Activated CD4-positive, alpha-beta T cell treated with anti-CD3 and anti-CD28 coated beads, Interleukin-2, amount 10 ng/mL, durations not matched to agents 24 days and 14 days (primary cell): ENCODE measurements at places on chromosomes 11 and 22.
A peak's percentile ranks its signal among the peaks of the same experiment; 100 is the strongest.

- no peak for DNase-seq
- H3K4me1 ChIP-seq: no peaks in the 10 kb centered on the region
- H3K27me3 ChIP-seq: peaks cover 24% of the 10 kb centered on the region
- H3K36me3 ChIP-seq: no peaks in the 10 kb centered on the region
- no peak overlapping the region for H3K27ac ChIP-seq
Measured at GRCh38 chr11:7586376-7586775, 72.6 kb downstream of the PPFIBP2 start.

DNA sequence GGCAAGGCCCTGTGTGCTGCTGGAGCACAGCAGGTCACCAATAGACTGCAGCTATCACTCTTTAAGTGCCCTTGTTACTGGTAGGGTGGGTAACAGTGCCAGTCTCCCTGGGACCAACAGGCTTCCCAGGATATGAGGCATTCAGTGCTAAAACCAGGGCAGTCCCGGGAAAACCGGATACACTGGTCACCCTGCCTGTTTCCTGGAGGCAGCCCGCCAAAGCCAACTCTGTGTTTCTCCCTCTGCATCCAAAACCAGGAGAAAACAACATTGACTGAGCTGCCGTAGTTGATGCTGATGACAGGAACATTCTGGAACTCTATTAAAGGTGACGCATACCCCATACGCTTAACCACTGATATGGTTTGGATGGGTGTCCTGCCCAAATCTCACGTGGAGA is 149.1 kb downstream of the SHANK2 start:
- H3K4me3 ChIP-seq: no peak overlapping the region
- no peaks in the 10 kb centered on the region for H3K4me1 ChIP-seq
- no peaks in the 10 kb centered on the region for H3K36me3 ChIP-seq
- no peak for DNase-seq
- no peaks in the 10 kb centered on the region for H3K27me3 ChIP-seq
- no peak overlapping the region for H3K27ac ChIP-seq

- H3K36me3 ChIP-seq: no peaks in the 10 kb centered on the region
- peaks cover 28% of the 10 kb centered on the region for H3K27me3 ChIP-seq
- no peak for DNase-seq
- H3K4me3 ChIP-seq: no peak overlapping the region
- H3K27ac ChIP-seq: no peak overlapping the region
- no peaks in the 10 kb centered on the region for H3K4me1 ChIP-seq
Measured at GRCh38 chr22:48483764-48484528, 1343.7 kb downstream of the BRD1 start.

DNA sequence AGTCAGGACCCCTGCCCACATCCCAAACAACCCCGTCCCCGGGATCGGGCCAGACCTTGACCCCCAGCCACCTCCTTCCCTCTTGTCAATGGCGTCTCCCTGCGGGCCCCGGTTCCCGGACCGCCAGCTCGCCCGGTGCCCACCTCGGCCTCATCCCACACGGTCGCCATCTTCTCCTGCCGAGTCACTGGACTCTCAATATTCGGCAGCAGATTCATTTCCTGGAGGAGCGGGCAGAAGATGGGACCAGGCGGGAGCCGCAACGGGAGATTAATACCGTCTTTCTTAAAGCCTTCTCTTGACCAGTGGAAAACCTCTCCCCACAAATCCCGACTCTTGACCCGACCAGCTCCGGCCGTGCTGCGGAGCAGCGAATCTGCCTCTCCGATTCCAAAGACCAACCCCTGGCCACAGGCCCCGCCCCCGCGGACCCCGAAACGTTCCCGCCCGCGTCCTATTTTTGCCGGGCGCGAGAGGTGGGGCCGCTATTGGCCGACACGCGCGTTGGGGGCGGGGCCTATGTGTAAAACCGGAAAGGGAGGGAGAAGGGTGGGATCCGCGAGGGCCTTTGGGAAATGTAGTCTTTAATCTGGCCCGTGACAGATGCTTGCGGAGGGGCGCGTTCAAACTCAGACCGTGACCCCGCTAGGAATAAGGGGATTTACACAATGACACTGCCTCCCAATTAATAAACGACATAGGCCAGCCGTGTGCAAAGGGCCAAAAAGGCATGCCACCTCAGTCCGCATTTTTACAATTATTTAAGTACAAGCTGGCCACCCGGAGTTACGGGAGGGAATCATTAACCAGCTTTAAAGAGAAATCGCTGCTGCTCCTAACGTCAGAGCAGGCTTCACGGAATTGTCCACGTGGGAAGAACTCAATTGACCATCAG is at the start of gene PSMC3:
TSS of gene PSMC3 (minus strand) at position 378 of the 895 bp plus-strand sequence. CDS start at position 218, 160 bp downstream.
- peaks cover 33% of the 10 kb centered on the region for H3K36me3 ChIP-seq
- DNase-seq: peak; percentile 100
- peaks cover 19% of the 10 kb centered on the region for H3K4me1 ChIP-seq
- H3K4me3 ChIP-seq: peak within 1 kb of the TSS; percentile 100
- H3K27me3 ChIP-seq: no peaks in the 10 kb centered on the region

- peaks cover 37% of the 10 kb centered on the region for H3K4me1 ChIP-seq
- H3K27ac ChIP-seq: peak overlapping the region; percentile 72
- H3K27me3 ChIP-seq: no peaks in the 10 kb centered on the region
- DNase-seq: peak; percentile 94
Measured at GRCh38 chr11:66328302-66329144, 7.7 kb downstream of the RIN1 start.

GRCh38 chr11:71490044-71490730 is 36.9 kb upstream of the KRTAP5-7 start:
- DNase-seq: no peak
- peaks cover 71% of the 10 kb centered on the region for H3K36me3 ChIP-seq
- peaks cover 27% of the 10 kb centered on the region for H3K4me1 ChIP-seq
- peak overlapping the region; percentile 91 for H3K27ac ChIP-seq
- H3K4me3 ChIP-seq: no peak overlapping the region

- no peaks in the 10 kb centered on the region for H3K27me3 ChIP-seq
- H3K4me1 ChIP-seq: no peaks in the 10 kb centered on the region
- no peak overlapping the region for H3K27ac ChIP-seq
- no peak for DNase-seq
- no peak overlapping the region for H3K4me3 ChIP-seq
Measured at GRCh38 chr11:28951191-28951590, 843.0 kb downstream of the METTL15 start.

GRCh38 chr11:43567396-43567975 is 113.1 kb upstream of the HSD17B12 start:
- H3K27ac ChIP-seq: no peak overlapping the region
- peak; percentile 65 for DNase-seq
- no peaks in the 10 kb centered on the region for H3K4me1 ChIP-seq
- H3K27me3 ChIP-seq: peaks cover 35% of the 10 kb centered on the region

DNA sequence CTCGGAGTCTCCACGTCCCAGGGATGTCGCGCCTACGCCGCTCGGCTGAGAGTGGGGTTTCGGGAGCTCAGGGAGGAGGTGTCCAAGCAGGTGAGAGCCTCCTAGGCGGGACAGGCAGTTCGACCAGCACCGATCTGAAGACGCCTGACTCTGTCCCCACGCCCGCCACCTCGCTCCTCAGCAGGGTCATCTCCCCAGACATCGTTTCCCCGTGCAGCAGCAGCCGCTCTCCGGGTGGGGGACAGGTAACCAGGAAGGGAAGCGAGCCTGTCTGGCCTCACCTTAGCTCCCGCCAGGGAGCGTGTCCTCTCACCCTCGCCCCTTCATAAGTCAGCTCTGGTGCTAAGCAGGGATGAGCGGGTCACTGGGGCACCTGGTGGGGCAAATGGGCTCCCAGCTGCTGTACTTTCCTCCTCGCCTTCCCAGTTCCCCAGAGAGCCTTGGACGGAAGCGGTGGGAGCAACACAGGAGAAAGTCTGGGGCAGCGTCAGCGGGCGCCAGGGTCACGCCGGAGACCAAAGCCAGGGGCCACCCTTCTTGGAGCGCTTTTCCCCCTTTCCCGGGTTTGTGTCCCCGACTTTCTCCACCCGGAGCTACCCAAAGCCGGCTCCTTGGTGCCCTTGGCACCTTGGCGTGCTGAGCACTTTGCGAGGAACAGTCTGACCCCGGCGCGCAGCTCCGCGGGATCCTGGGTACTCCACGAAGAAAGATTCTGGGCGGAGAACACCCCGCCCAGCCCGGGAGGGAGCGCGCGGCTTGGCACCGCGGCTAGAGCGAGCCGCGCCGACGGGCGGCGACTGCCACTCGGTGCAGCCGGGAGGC is 1.6 kb downstream of the SPON1 start:
- no peak overlapping the region for H3K27ac ChIP-seq
- no peak for DNase-seq
- H3K27me3 ChIP-seq: peaks cover 71% of the 10 kb centered on the region
- peaks cover 9% of the 10 kb centered on the region for H3K4me1 ChIP-seq
- H3K36me3 ChIP-seq: no peaks in the 10 kb centered on the region

DNA sequence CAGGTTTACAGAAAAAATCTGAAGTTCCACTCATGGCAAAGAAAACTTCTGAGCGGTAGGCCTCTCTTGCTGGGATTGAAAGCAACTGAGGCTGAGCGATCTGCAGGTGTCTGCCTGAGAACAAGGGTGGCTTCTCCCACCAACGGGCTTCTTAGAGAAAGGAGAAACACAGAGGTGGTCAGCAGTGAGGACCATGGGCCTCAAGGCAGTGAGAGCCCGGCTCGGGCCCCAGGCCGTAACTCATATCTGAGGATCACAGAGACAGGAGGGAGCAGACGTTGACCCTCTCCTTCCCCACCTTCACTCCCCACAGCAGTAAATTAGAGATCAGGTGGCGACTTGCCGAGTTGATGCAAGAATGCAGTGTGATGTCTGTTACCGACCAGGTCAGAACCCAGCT is 50.9 kb upstream of the RTL6 start:
- no peak for DNase-seq
- H3K4me3 ChIP-seq: no peak overlapping the region
- peaks cover 5% of the 10 kb centered on the region for H3K27me3 ChIP-seq
- H3K36me3 ChIP-seq: no peaks in the 10 kb centered on the region

GRCh38 chr22:35409783-35410662 is 10.1 kb downstream of the MCM5 start:
- H3K36me3 ChIP-seq: peaks cover 70% of the 10 kb centered on the region
- H3K27ac ChIP-seq: peak overlapping the region; percentile 78
- no peak for DNase-seq
- H3K4me1 ChIP-seq: peaks cover 27% of the 10 kb centered on the region

DNA sequence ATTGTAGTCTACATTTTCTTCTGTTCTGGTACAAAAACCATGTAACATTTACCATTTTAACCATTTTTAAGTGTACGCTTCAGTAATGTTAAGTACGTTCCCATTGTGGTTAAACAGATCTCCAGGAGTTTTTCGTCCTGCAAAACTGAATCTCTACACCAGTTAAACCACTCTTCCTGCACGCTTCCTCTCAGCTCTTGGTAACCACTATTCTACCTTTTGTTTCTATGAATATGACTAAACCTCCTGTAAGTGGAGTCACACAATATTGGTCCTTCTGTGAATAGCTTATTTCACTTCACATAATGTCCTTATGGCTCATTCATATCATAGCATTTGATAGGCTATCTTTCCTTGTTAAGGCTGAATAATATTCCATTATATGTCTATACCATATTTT is 7.1 kb upstream of the EXT2 start:
- H3K27ac ChIP-seq: no peak overlapping the region
- no peak overlapping the region for H3K4me3 ChIP-seq
- no peak for DNase-seq
- H3K36me3 ChIP-seq: peaks cover 35% of the 10 kb centered on the region

DNA sequence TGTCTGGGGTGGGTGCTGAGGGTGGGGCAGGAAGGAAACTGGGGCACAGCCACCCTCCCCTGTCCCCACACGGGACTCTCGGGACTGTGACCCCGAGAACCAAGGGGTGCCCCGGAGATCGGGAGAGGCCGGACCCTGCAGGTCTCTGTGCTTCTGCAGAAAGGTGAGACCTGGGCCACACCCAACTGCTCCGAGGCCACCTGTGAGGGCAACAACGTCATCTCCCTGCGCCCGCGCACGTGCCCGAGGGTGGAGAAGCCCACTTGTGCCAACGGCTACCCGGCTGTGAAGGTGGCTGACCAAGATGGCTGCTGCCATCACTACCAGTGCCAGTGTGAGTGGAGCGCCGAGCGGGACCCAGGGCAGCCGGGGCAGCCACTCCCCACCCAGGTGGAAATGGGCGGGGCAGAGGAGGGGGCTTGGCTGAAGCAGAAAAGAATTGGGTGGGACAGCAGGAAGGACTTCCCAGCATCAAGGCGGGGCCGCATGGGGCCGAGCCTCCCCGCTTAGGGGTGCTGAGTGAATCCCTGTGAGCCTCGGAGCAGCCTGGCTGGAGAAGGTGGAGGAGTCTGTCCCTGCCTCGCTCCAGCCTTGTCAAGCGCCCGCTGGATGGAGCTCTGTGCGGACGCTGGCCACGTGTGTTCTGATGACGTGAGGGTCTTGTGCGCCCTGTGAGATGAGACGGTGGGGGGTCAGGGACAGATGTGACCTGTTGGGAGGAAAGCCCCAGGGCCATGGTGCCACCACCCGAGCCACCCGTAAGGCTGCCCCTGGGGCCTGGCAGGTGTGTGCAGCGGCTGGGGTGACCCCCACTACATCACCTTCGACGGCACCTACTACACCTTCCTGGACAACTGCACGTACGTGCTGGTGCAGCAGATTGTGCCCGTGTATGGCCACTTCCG is 29.3 kb upstream of the MUC5B start:
- H3K4me3 ChIP-seq: no peak overlapping the region
- H3K27me3 ChIP-seq: no peaks in the 10 kb centered on the region
- H3K4me1 ChIP-seq: no peaks in the 10 kb centered on the region

DNA sequence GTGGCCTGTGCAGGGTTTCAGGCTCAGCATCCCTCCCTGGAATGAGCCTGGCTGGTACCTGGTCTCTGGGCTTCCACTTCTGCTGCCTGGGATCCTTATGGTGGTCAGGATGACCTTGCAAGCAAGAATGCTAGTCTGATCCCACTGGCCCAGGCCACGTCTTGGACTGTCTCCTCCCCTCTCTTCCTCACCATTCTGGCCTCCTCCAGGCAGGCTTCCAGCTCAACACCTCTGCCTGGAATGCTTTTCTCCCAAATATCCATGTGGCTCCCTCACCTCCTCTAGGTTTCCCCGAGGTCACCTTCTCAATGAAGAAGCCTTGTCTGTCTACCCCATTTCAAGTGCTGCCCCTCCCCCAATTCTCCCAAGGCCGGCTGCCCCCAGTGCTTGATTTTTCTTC is 39.4 kb upstream of the ALX4 start:
- H3K27me3 ChIP-seq: peaks cover 14% of the 10 kb centered on the region
- no peak overlapping the region for H3K27ac ChIP-seq
- no peaks in the 10 kb centered on the region for H3K36me3 ChIP-seq

DNA sequence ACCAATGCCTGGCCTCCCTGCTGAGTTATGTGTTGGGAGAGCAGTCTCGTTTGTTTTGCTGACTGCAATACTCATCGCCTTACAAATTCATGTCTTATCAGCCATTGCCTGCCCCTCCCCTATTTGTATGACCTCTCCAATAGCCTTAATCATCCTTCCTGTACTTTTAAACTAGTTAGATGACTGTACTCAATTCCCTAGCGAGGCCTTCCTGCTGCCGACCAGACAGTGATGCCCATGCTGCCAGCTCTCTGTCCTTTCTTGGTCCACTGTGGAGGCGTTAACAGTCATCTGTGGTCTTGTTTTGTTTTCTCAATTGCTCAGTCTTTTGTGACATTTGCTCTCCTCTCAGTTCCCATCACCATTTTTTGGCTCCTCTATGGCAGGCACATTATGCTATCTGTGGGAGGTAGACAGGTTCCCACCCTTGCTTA is 20.3 kb upstream of the YPEL1 start:
- H3K27ac ChIP-seq: no peak overlapping the region
- peaks cover 9% of the 10 kb centered on the region for H3K4me1 ChIP-seq
- no peaks in the 10 kb centered on the region for H3K27me3 ChIP-seq
